ENCODE measurements at places on chromosomes 7 and 10. TPM values are rescaled to one million over a fixed set of nuclear protein-coding genes. Genes with fewer than 3 reads are reported as not detected.

Gene LRIT1
- not detected for total RNA-seq

Gene PIP
- not detected for total RNA-seq

Gene STEAP1B
- total RNA-seq: not detected

Gene CCL24
- not detected for total RNA-seq

Gene UCMA
- not detected for total RNA-seq

All from activated naive CD8-positive, alpha-beta T cell treated with anti-CD3 and anti-CD28 coated beads, Interleukin-2, amount 10 ng/mL, durations not matched to agents 7 days and 5 days (primary cell).